ENCODE measurements at places on chromosomes 5 and 9.

- DNase-seq, result no peak
Measured at GRCh38 chr9:113669522-113670115, 206.1 kb downstream of the RGS3 start.

- no peak for DNase-seq
Measured at GRCh38 chr5:88203981-88204750, 64.5 kb downstream of the TMEM161B start.

DNA sequence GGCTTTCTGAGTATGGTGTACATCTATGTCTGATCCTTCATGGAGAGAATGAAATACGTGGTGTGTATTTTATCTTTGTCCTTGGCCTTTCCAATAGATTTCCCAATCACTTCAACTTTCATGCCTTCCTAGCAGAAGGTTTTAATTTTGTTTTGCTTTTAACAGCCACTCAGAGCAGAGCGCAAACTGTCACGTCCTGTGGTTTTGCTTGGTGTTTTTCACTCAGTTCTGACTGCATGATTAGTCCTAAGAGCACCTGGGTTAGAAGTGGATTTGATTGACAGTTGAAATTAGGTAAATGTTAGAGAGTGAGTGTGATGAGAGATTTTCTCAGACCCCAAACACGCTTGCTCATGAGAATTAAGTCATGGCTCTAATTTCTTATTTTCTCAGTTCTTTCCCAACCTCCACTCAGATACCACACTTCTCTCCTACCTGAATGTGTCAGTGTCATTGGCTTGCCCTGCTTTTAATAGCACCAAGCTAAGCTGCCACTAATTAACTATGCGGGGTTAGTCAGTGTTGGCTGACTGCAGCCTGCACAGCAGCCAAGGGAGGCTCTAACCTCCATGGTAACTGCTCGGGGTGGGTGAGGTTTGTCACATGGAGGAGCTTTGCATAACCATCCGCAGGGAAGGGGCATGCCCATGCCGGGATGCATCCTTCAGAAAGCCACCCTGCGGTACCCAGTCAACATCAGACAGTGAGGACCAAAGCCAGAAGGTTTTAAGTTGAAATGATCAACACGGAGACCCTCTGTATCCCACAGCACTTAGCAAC, 173.4 kb downstream of the NR3C1 start:
- no peak for DNase-seq

DNA sequence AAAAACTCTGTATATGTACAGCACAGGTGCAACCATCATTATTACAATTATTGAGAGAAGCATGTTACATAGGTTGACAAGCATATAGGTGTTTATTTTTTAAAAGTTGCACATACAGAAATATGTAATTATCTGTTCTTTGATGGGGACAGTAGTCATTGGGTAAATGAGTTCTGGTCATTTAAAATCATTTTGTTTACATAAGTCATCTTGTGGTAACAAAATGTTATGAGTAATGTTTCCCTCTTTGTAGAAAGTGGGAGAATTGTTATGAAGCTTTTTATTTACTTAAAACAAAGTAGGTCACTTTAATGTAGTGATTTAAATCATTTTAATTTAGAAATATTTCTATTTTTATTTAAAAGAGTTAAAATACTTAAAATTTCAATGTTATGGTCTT, 33.8 kb upstream of the FBXL17 start:
- no peak for DNase-seq

GRCh38 chr9:88523056-88523455, 11.9 kb upstream of the NXNL2 start:
- no peak for DNase-seq

DNA sequence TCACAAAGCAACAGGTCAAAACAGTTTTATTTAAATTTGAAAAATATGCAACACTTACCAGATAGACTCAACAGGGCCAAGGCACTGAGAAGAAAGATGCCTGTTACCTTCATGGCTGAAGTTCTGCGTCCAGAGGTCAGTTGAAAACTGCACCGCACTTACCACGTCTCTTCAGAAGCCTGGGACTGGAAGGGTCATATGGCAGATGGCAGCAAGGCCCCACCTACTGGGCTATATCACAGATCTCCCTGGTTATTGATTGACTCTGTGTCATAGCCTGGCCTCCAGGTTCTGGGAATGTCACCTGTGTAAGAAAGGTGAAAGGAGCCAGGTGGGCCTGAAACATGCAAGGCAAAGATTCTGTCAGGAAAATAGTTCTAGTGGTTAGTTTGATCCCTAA, at the start of gene SPINK1:
Gene SPINK1, minus strand, starts transcription at position 207 of the 400 bp plus-strand sequence. Its CDS starts 94 bp downstream, at position 113.
- DNase-seq, result no peak

GRCh38 chr9:128091144-128091543, 23.1 kb downstream of the SLC25A25 start:
- DNase-seq, result no peak
